GM20000 (cell line): ENCODE measurements at places on chromosomes 2 and 18.

GRCh38 chr2:50641633-50642032 is 390.3 kb downstream of the NRXN1 start:
- no peak for DNase-seq

DNA sequence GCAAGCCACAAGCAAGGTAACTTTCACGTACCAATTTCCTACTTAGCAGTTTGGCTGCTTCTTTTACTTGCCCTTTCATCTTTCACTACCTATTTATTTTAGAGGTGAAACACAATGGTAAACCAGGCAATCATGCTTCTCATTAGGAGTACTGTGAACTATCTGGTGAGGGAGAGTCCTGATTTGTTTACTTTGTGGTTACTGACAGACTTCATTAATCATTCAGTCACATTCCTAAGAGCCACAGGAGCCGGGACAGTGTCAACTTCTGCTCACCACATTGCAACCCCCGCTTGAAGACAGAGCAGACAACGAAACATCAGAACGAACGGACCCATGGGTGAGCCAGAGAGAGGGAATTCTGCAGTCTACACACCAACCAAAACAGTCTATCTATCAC is 28.8 kb downstream of the TUBB6 start:
- DNase-seq: no peak

GRCh38 chr18:28412521-28412920 is 235.6 kb upstream of the CDH2 start:
- DNase-seq: no peak

GRCh38 chr2:54041135-54041534 is 70.3 kb upstream of the PSME4 start:
- no peak for DNase-seq

- DNase-seq: peak; percentile 45
These were observed 12.0 kb downstream of the ONECUT2 start for GRCh38 chr18:57447154-57447621.

DNA sequence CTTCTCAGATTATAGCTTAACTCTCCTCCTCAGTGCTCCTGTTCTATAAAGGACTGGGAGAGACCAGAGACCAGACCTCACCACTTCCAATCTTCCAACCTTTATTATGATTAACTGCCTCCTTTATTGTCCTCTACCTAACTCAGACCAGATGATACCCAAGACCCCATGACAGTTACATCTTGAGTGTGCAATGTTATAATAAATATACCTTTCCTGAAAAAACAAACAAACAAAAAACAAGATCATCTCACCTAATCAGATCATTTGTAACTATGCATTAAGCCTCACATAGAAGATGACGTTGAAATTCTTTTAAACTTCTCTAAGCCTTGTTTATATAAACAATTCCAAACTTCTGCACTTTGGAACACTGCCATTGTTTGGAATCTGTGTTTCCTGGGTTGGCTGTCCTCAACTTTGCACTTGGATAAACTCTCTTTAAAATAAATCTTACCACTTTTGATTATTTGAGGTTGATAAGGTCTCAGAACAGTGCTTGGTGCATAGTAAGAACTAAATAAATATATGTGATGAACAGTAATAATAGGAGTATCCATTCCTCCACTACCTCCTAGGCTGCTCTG is 342.7 kb downstream of the TDRD15 start:
- DNase-seq: no peak

- no peak for DNase-seq
These were observed 180.8 kb upstream of the MMADHC start for GRCh38 chr2:149768320-149768799.

GRCh38 chr2:86028766-86029381 is 76.8 kb downstream of the POLR1A start:
- no peak for DNase-seq

DNA sequence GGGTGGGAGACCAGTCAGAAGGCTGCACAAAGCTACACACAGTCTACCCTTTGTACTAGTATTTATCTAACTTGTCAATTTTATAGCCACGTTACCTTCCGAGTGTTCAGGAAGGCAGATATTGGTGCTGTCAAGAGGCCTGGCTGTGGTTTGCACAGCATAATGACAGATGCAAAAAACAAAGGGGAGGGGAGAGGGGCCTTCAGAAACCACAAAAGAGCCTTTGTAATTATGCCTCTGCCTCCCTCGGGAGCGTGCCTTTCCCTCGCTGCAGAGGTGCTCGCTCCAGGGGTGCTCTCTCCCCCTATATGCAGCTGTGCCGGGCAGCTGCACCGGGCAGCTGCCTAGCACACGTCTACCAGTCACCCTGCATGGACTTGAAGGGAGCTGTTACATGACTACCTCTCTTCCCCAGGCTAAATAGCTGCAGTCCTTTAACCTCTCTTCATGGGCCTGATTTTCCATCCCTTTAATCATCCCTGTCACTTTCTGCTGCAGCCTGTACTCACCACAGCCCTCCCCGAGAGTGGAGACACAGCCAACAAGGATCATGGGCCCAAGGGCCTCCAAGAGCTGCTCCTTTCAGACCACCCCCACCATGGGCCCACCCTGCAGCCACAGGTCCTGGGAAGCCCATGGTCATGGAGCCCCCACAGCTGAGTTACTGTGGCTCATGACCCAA is 168.4 kb upstream of the PKDCC start:
- no peak for DNase-seq

- no peak for DNase-seq
These were observed 447.9 kb downstream of the DSEL start for GRCh38 chr18:67068608-67069007.

DNA sequence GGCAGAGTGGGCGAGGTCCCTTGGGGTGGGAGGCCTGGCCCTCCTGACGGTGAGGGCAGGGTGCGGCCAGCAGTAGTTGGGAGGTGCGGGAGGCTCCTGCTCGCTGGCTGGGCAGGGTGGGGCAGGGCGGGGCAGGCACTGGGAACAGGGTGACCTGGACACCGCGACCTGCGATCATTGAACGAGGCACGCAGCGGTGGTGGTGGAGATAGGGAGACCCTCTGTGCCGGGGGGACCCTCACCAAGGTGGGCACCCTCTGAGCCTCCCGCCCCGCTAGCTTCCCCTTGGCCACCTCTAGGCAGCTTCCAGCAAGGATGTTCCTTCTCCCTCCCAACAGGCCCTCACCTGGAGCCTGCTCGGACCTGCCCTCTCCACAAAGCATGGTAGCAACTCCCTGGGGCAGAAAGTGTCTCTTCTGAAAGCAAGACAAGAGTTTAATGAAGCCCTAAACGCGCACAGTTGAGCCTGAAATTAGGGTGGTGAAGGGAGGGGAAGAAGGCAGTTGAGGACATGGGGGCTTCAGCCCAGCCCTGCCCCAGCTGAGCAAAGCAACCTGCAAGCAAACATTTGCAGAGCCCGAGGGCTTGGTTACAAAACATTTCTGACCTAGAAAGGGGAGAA is 15.4 kb upstream of the FOSL2 start:
- DNase-seq: no peak

- no peak for DNase-seq
These were observed 99.4 kb downstream of the TWIST2 start for GRCh38 chr2:238947243-238947760.

GRCh38 chr18:70506511-70506910 is 217.7 kb downstream of the SOCS6 start:
- DNase-seq: no peak

DNA sequence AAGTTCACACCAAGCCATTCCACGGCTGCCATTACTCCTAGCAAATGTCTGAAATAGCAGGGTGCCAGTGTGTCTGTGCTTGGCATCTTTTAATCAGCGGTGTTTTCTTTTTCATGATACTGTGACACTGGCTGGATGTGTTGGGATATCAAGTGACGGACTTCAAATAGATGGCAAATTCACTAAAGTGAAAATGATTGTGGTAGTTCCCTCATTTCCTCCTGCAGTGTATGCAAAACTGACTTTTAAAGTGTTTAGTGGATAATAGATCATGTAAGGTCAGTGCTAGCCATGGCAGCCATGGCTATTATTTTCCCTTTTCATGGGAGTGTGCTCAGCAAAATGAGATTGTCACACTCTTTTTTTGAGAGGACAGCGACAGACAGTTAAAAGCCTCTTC is 261.5 kb upstream of the SIX3 start:
- DNase-seq: no peak

DNA sequence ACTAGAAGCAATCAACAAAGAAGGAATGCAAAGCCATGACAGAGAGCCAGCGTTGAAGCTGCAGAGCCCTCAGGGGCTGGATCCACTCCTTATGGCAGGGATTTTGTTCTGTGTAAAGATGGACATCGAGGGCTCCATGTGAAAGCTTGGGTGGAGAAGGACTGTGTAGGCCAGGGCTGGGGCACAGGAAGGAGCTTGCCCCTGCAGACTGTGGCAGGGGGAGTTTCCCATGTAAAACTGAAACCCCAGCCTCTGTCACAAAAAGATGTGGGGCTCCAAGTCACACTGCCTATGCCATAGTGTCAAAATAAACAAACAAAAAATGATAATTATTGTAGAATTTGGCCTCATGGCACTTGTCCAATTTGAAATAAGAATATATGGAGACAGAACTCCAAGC is 408.7 kb upstream of the HS6ST1 start:
- no peak for DNase-seq

DNA sequence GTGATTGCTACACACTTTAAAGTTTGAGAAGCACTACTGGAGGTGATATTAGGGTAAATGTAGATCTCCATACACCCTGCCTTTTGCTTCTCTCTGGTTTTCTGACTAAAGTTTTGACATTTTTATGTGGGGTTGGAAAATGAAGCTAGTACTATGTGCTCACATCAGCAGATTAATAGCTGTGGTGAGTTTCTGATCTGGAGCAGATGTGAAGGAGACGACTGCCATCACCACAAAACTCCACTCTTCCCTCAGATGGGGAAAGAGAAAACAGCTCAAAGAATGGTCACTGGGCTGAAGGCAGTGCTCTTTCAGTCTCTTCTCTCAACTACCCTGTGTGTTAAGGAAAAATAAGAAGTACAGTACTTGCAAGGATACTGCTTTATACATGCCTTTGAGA is 37.2 kb downstream of the PLEKHA3 start:
- no peak for DNase-seq

DNA sequence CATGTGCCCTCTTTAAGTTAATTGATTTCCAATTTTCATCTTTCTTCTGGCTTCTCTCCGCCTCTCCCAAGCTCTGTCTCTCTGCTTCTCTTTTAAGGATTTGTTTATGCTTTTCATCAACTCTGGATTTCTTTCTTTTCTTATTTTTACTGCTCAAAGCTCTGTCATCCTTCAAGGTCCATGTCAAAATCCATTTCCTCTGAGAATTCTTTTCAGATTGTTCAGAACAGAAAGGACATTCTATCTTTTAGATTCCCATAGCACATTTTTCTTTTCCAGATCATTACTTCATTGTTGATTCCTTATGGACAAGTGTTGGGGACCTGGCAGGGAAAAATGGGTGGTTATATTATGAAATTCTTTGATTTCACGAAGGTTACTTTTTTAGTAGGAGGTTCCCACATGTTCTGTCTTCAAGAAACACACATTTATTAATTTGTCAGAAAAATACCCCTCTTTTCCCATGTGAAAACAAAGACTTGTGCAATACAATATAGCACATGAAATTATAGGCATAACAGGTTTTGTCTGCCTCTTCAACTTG is 12.3 kb downstream of the PMAIP1 start:
- no peak for DNase-seq

DNA sequence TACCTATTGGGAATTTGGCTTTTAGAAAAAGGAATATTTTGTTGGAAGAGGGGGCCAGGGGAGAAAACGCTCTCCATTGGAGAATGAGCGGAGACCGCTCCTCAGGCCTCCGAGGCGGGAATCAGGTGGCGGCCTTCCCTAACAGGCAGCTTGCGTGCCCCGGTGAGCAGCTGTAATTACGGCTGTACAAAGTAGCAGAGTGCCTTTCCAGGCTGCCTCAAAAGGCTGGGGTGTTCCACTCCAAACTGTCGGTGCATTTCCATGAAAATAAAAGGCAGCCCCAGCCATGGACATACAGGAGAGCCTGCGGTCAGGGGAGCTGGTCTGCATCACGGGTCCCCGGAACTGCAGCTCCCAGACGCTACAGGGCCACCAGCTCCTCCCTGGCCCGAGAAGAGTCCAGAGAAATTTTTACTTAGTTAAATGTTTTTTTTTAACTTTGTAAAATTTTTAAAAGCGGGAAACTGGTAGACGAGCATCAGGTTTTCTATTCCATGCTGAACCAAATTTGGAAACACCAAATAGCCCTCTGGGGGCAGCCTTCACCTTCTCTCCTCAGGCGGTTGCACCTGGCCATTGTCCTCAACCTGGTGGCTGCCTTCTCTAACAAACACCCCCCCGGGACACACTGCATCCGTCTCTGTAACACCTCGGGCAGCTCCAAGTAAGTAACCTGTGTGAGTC is 209.3 kb upstream of the SALL3 start:
- no peak for DNase-seq

DNA sequence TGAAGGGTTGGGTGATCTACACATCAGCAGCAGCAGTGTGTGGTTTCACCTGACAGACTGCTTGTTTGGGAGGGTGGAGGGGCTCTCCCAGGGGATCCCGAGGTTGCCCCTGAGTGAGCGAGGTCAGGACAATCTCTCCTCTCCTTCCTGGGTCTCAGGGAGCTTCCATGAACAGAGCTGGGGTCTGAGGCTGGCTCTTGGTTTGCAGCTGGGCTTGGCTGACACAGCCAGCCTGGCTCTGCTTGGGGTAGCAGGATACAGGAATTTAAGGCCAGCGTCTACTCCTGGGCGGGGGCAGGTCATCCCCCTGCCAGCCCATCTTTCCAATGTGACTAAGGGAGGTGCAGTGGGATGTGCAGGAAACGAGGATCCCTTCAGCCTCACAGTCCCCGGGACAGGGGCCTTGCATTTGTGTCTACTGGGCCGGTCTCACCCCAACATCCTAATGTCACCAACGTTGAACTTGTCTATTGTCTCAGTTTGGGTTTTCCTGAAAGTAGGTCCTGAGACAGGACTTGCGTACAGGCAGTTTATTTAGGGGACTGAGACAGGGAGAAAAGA is 262.6 kb upstream of the HDAC4 start:
- DNase-seq: no peak
